ENCODE measurements at places on chromosomes 6 and 20. TPM values are rescaled to one million over a fixed set of nuclear protein-coding genes. Genes with fewer than 3 reads are reported as not detected.

SNX21 gene
- total RNA-seq: 10.9 TPM

HLA-DOB gene
- total RNA-seq: 0.19 TPM

LY86 gene
- not detected for total RNA-seq

WFDC2 gene
- total RNA-seq: not detected

MAFB gene
- total RNA-seq: 0.11 TPM

All from A549 treated with CORT108297 at 1 μM for 4 hours (cell line).